ENCODE measurements at places on chromosomes 12 and 14.

DNA sequence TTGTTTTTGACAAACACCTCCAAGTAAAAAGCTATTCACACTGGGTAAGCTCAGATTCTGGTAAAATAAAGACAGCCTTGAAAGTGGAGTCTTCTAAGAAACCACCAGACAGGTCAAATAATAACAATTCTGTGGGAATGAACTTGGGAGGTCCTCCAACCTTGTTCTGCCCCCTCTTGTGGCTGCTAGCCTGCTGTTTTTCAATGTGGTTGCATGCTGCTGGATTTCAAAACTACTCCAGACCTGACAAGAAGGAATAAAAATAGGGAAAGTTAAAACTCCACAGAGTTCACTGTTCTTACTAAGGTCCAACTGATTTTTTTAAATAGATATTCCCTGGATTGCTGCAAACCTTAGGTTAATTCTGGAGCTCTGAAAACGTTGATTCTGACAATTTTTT, 32.2 kb upstream of the RIN3 start:
- no peak for DNase-seq

DNA sequence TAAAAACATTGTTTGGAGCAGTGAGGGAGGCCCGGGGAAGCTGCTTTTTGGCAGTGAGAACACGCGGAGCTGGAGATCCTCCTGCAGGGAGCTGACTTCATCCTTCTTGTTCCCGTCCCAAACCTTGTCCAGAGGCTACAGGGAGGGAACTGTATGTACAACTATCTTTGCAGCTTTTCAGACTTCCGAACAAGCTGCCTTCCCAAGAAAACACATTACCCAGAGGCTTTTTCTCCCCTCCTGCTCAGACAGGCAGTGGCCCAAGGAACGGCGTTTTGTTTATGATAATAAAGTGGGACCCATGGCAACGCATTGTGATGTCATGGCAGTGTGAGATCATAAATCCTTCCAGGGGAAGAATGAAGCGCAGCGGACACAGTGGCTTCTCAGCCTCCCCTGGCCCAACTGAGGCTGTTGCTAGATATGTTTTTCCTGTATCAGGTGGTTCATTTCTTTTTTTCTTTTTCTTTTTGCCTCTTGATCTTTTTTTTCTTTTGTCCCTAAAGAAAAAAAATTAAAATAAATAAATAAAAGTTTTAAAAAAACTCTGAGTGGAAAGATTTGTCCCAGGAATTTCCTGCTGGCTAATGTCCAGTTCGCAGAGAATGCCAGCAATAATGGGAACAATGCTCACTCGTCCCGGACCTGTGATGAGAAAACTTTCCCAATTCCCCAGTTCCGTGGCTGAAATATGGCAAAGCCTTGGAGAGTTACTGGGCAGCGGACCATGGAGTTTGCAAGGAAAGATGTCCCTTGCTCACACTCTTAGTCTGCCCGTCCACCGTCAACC, 103.4 kb upstream of the MAP1LC3B2 start:
- DNase-seq = peak; percentile 86

DNA sequence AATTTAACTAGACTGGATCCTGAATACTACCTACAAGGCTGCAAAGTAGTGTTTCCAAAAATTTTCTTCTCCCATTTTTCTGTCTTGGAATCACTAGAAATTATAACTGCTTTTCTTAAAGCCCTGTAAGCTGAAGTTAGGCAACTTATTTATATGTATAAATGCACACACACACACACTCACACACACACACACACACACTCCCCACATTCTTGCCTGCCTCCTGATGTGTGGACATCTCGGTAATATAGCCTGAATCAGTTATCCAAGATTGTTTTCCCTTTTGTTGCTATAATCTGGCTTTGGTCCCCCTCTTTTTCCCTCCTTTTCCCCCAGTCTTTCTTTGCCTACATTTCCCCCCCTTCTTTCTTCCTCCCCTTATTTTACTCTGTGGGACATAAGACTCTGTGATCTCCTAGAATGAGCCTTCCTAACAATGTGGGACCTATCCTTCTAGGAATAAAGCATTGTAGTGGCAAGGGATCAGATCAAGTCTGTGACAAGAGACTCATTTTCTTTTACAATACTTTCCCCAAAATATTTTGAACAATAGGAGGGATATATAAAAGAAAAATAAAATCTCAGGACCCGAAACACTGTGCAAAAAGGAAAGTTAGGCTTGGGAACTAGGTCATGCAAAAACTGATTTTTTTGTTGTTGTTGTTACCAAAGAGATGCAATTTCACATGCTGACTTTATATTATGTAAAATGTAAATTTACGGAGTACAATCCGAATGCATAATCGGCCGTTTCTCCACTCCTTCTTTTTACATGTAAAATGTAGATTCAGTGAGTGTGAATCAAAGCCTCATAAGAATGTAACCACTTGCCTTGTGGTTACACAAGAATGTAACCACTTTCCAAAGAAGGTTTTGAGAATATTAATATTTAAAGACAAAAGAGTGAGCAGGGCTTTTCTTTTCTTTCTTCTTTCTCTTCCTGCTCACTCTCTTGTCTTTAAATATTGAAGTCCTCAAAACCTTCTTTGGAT, 26.3 kb upstream of the CD69 start:
- no peak for DNase-seq

DNA sequence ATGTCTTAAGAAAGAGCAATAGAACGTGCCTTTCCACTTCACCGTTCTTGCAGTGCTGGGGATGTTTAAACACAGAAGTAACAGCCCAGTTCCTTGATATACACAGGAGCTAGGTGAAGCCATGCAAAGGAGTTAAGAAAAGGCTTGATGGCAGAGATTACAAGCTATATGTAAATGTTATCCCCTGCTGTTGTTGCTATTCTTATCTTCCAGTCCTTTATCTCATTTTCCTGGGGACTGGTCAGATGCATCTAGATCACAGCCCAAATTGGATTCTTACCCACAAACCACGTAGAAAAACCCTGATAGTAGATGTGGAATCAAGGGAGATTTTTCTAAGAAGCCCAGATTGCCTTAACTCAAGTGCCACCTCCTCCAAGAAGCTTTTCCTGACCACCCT, 5.5 kb downstream of the ASCL1 start:
- DNase-seq = no peak

DNA sequence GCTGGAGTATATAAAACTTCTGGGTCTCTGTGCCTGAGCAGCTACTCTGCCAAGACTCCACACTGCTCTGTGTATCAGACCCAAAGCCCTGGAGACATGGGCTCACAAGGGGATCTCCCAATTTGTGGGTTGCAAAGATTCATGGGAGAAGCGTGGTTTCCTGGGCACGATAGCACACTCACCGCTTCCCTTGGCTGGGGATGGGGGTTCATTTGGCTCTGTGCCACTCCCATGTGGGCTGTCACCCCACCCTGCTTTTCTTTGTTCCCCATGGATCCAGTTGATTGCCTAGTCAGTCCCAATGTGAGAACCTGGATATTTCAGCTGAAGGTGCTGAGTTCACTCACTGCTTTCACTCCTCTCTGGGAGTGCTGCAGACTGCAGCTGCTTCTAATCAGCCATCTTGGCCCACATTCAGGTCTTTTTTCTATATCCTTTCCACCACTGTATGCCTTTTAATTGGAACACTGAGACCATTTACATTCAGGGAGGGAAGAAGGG, 40.0 kb upstream of the PCNX4 start:
- DNase-seq = no peak
